Midbrain (tissue), 1 donor: ENCODE measurements at places on chromosomes 3 and 15.

DNA sequence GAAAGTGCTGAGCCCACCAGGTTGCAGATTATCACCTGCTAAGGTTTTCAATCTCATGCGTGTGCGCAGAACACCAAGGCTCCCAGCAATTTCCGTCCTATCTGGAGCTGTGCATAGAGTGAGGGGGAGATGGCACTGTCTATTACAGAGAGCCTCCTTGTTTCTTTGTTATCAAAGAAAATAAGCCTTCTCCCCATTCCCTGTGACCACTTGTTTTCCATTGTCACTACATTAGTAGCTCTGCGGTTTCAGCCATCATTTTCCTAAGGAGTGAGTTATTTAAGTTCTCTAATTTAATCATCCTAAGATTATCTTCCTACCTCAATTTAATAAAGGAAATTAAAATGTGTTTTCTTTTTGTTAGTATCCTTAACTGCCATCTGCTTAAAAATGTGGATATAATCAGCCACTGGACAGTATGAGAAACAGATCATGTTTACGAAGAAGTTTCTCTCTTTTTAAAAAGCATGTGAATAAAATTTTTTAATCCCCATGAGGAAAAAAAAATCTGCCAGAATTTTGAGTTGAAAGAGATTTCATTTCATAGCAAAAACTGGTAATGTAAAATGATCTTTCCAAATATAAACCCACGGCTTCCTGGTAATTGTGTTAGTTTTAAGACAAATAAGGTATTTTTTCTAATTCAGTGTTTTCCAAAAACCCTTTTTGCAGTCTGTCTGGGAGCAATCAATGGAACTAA is 172.3 kb upstream of the UBE2E1 start:
- DNase-seq, result peak; percentile 31

DNA sequence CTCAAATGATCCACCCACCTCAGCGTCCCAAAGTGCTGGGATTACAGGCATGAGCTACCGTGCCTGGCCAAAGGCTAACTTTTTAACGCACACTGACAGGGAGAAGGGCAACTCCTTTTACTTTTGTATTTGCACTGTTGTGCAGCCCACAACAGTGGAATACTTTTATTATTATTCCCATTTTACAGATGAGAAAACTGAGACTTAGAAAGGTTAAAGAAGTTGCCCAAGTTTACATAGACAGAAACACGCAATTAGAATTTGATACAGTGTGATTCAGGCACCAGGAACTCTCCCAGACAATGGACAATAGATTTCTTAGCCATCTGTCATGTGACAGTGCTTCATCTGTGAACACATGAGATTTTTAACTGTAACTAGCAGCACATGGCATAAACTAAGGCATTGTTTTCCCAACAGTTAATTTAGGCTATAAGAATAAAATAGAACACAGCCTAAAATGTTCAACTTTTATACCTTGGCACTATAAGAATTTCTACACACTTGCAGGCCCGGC is 18.8 kb downstream of the STAG1 start:
- DNase-seq, result no peak

GRCh38 chr3:40232626-40233025 is 76.9 kb upstream of the EIF1B start:
- no peak for DNase-seq

DNA sequence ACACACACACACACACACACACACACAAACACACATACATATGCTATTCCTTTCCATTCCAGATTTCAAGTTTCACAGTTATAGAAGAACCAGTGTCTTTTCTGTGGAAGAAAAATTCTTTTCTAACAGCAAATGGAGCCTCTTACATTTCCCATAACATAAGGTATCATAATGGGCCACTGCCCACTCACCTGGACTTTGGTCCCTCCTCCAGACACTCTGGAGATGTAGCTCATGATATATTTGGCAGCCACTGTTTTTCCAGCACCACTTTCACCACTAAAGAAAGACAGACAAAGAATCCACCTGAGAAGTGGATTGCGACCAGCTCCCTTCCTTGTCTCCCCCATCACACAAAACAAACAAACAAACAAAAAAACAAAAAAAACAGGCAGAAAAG is 29.8 kb downstream of the LDHAL6B start:
- no peak for DNase-seq

DNA sequence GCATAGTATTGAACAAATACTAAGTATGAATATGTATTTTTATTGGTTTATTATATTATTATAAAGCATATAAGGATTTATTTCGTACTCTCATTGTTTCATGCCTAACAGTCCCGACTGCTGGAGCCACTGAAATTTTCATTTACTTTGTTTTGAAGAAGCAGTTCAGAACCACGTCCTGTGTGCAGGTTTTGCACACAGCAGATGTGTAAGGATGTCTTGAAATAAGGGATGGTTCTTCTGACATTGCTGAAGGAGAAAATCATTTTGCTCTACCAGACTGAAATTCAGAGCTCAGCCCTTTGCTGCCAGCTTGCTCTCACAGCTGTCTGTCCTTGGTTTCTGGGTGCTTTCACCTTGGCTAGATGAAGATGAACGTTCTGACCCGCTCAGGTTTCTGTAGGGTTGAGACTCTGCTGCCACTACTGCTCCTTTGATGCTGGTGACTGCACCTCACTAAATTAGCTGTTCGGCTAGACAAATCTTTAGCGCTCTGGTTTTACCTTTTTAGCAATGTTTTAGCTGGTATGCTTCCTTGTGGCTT is 54.2 kb downstream of the UBE2E1 start:
- DNase-seq, result no peak
